ENCODE measurements at places on chromosomes 3 and 15. TPM values are rescaled to one million over a fixed set of nuclear protein-coding genes. Genes with fewer than 3 reads are reported as not detected.
A peak's percentile ranks its signal among the peaks of the same experiment; 100 is the strongest.

The NDN gene
- 89.0 TPM for total RNA-seq

The IL20RB gene
- 3.9 TPM for total RNA-seq

The CPNE9 gene
- total RNA-seq: not detected

The CEP152 gene
- 11.1 TPM for total RNA-seq

The CCDC80 gene
- total RNA-seq: 614 TPM

GRCh38 chr15:44798826-44799225, 62.5 kb downstream of the TRIM69 start:
- DNase-seq: peak; percentile 32

DNA sequence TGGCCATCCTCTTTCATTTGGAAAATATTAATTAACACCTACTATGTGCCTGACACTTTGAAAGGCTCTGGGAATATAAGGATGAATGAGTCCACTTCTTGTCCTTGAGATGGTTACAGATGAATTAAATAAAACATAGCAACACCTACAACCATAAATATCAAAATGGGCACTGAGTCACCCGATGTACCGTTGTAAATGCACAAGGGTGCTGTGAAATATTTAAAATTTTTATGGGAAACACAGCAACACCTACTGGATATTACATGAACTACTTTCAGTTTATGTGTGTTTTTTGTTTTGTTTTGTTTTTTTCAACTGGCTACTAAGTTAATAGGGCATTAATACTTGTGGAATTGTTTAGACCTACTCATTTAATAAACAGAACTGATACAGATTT, 239.0 kb upstream of the NAALADL2 start:
- DNase-seq: peak; percentile 27

DNA sequence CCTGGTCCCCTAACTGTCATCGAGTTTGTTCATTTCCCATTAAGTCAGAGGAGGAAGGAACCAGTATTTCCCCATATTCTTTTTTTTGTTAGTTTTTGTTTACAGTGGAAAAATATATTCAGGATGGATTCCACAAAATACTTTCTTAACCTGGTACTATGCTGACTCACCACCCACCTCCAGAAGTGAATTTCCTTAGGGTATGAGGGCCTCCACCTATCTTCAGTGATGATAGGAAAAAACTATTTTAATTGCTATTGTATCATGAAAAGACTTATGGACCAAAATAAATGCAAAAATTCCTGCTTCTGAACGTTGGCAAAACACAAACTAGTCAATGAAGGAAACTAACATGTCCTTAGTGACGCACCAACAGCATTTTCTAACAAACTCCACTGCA, 64.2 kb upstream of the FOXP1 start:
- no peak for DNase-seq

GRCh38 chr3:2810723-2811122, 299.5 kb downstream of the IL5RA start:
- DNase-seq: peak; percentile 3

DNA sequence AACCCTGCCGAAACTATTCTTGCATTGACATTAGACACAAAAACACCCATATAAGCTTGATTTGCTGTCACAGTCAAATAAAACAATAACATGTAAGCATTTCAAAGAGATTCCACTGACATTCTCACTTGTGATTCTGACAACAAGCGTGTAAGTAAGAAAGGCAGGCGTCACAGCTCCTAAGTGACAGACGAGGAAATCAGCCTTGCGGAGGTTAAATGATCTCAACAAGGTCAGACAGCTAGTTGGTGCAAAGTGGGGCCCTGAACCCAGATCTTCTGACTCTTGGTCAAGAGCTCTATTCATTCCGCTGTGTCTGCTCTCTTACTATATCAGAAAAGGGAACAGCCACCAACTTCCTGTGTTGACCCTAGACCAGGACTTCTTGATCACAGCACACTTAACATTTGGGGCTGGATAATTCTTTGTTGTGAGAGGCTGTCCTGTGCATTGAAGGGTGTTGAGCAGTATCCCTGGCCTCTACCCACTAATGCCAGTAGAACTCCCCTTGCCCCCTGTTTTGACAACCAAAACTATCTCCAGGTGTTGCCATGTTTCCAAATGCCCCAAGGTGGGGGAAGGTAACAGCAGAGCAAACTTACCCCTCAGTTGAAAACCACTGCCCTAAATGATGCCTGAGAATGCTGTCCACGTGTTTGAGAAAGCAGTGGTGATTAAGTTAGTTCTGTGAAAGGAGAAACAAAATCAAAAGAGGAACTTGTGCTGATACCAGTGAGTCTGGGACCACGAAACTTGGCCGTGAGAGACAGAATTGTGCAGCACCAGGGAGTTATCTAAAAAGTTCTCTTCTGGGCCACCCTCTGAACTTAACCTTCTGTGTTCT, 86.1 kb downstream of the LIPC start:
- no peak for DNase-seq
